ENCODE measurements at places on chromosomes 6 and 20.

GRCh38 chr6:111792914-111793700, 80.1 kb downstream of the FYN start:
- no peak for DNase-seq

GRCh38 chr6:121851056-121851455, 415.6 kb downstream of the GJA1 start:
- no peak for DNase-seq

DNA sequence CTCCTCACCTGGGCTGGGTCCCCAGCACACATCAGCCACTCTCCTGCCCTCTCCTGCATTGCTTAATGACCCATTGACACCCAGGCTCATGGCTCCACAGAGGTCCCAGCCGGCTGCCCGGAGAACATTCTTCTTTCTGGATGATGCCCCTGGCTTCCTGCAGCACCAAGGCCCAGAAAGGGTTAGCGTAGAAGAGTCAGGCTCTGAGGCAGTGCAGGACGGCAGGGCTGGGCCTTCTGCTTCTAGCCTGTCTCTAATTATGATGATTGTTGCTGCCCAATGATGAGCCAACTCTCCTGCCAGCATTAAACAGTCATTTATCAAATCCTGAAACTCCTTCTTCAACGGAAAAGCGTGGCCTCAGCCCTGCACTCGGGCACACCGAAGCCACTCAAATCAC, 66.4 kb downstream of the ZNF217 start:
- DNase-seq, result no peak

GRCh38 chr6:9248133-9248532, 812.8 kb upstream of the SLC35B3 start:
- no peak for DNase-seq

DNA sequence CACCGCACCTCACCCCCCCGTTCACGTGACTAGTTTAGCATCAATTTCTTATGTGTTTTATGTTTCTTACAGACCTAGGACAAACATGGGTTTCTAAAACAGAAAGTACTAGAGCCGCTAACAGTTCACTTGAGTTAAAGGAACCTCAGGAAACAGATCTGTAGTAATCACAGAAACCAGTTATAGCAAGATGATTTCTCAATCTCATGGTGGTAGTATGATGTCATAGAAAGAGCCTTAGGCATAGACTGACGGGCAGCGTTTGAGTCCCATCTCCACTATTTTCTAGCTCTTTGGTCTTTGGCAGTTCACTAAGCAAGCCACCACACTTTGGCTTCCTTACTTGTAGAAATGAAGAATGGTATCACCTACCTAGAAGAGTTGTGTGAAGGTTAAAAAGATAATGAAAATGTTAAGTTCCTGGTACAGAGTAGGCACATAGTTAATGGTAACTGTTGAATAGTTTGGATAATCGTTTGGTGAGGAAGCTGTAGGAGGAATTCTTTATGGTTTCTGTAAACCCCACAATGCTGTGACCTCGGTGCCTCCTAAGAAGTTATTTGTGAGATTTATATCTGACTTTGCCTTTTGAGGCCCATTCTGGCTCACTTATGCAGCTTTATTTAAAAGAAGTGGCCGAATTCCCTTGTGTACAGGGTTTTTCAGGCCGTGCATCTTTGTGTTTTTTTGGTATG, 21.3 kb downstream of the CTNNBL1 start:
- no peak for DNase-seq

DNA sequence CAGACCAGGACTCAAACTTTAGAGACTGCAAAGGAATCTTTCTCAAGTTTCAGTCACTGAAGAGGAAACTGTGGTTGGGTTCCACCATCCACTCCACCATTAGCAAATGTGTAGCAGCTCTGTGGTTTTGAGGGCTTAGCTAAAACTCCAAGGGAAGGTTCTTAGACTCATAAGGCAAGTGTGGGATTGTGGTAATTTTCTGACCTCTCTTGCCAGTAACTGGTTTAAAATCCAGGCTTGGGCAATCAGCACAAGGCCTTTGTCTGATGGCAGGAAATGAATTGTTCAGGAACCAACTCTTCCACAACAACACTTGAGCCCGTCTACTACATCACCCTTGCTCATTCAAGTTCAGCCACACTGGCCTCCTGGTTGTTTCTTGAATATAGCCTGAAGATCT, 68.6 kb upstream of the FBXL4 start:
- DNase-seq, result no peak

GRCh38 chr6:113209315-113209714, 647.8 kb upstream of the MARCKS start:
- no peak for DNase-seq
